ENCODE measurements at places on chromosomes 2 and 18.

GRCh38 chr2:163751696-163752095, 15.9 kb upstream of the FIGN start:
- no peak for DNase-seq

DNA sequence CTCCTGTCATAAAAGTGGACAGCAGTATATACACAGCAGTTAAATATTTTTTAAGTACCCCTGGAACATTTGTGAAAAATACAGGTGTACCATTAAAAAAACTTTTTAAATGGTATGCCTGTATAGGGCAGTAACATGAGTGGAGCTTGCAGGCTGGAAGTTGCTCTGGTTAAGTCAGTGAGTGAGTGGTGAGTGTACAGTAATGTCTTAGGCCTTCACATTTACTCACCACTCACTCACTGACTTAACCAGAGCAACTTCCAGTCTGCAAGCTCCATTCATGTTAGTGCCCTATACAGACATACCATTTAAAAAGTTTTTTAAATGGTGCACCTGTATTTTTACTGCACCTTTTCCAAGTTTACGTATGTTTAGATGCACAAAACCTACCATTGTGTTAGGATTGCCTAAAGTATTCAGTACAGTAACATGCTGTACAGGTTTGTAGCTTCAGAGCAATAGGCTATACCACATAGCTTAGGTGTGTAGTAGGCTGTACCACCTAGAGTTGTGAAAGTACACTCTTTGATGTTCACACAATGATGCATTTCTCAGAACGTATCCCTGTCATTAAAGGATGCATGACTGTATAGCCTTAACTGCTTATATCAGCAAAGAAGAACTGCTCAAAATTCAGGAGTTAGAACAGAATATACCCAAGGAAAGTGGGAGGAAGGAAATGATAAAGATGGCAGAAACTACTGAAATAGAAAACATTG, 112.6 kb downstream of the EHBP1 start:
- DNase-seq = no peak

DNA sequence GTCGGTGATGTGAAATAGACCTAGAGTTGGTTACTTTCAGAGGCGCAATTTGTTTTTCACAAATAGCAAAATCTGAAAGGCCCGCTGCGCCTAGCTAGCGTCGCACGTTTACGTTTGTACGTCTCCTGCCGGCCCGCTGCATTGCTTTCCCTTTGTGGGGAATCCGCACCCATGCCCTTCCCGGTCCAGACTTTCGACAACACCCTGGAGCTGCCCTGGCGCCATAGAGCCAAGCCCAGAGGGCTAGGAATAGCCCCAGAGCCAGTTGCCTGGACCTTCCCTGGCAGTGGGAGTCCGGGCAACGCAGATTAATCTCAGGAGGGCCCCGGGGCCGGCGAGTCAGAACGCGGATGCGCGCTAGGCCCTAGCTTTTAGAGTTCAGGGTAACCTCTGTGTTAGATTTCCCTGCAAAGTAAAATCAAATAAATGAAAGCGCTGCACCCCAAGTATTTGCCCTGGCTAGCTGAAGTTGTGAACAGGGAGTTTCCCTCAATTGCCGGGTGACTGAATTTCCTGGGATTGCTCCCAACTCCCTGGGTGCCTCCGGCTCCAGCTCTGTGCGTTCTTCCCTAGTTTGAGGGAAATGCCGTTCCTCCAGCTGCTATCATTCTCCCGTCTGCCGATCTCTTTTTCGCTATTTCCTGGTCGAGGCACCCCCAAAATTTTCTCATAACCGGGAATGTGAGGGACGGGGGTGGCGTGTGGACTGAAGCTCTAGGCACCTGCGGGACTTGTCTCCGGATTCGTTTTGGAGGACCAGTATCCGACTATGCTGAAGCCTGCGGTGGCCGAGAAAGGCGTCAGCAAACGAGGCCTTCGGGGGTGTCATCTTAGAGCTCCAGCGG, 1.2 kb upstream of the EN1 start:
- DNase-seq = no peak

GRCh38 chr2:233853883-233854240, 473 bp downstream of the HJURP start:
- DNase-seq = no peak

GRCh38 chr2:137865954-137866540, 98.2 kb upstream of the HNMT start:
- DNase-seq = peak; percentile 14

DNA sequence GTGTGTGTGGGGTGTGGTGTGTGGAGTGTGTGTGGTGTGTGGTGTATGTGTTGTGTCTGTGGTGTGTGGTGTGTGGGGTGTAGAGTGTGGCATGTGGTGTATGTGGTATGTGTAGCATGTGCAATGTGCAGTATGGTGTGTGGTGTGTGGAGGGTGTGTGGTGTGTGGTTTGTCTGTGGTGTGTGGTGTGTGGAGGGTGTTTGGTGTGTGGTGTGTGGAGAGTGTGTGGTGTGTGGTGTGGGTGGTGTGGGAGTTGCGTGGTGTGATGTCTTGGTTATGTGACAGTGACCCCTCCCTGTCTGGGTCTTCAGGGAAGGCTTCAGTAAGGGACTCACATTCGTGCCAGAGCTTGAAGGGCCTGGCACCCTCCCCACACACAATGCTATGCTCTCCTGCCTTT, 718.2 kb upstream of the SOX11 start:
- no peak for DNase-seq

All from CD4-positive, alpha-beta T cell treated with Interleukin-6 at 100 ng/mL for 8 hours (primary cell).